ENCODE measurements at places on chromosomes 2 and 18.

DNA sequence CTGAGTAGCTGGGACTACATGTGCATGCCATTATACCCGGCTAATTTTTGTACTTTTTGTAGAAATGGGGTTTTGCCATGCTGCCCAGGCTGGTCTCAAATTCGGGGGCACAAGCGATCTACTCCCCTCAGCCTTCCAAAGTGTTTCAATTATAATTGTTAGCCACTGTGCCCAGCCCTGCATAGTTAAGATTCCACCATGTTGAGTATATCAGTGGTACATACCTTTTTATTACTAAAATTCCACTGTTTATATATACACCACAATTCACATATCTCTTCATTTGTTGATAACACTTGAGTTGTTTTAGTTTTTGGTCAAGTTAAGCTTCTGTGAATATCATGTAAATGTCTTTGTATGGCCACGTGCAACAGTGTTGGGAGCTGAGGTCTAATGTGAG, 12.8 kb upstream of the FMNL2 start:
- DNase-seq: no peak

DNA sequence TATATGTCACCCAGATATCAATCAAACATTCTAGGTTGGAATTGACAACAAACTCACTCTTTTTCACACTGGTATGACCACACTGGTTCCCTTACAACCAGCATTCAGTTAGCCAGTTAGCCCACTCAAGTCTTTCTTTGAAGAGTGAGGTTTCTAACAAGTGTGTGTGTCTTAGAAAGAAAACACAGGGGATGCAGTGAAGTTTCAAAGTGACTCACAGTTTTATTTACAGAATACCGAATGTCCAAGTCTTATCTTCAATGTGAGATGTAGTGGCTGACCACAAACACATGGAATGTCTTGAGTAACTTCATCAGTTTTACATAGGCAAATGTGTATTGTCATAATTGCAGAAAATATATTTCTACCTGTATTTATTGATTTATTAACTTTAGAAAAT, 274.7 kb upstream of the HNMT start:
- no peak for DNase-seq

- DNase-seq: no peak
Observed at GRCh38 chr2:60216452-60216995, 336.9 kb downstream of the BCL11A start.

- no peak for DNase-seq
Observed at GRCh38 chr2:238505119-238505891, 78.6 kb downstream of the ASB1 start.

GRCh38 chr2:38056216-38056615, 19.7 kb downstream of the CYP1B1 start:
- DNase-seq: no peak

GRCh38 chr18:2569338-2570207, 1.7 kb downstream of the METTL4 start:
- no peak for DNase-seq

GRCh38 chr2:71807581-71808451, 339.8 kb downstream of the CYP26B1 start:
- peak; percentile 22 for DNase-seq

- no peak for DNase-seq
Observed at GRCh38 chr18:69954719-69955480, 7.2 kb upstream of the CD226 start.

DNA sequence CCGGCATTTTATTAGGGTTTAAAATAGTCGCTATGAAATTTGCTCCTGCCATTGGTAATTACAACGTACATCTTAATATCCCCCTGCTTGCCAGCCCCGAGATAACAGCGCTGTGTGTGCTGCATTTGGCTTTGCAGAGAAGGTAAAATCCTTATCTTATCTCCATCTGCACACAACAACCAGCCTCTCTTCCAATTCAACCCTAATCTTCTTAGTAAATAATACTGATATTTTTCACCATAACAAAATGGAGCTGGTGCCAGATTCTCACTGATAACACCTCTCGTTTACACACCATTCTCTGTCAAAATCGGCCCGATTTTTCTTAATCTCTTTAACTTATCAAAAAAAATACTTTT, 61.4 kb upstream of the SIX3 start:
- no peak for DNase-seq

GRCh38 chr2:15223887-15224286, 337.2 kb downstream of the NBAS start:
- DNase-seq: no peak

GRCh38 chr18:72444111-72444797, 99.9 kb downstream of the CBLN2 start:
- DNase-seq: no peak

- DNase-seq: no peak
Observed at GRCh38 chr2:125652280-125652679, 1003.7 kb upstream of the GYPC start.

DNA sequence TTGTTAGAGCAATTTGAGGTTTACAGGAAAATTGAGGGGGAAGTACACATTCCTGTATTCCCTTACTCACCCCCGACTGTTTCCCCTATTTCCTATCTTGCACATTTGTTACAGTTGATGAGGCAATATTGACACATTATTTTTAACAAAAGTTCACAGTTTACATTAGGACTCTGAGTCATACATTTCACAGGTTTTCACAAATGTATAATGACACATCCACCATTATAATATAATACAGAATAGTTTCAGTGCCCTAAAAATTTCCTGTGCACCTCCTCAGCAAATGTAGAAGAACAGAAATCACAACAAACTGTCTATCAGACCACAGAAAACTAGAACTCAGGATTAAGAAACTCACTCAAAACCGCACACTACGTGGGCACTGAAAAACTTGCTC, 160.6 kb upstream of the RMP24 start:
- DNase-seq: no peak

Measured in mucosa of gallbladder (tissue), 1 donor.